CD8-positive, alpha-beta T cell (primary cell): ENCODE measurements at places on chromosomes 6 and 20. TPM values are rescaled to one million over a fixed set of nuclear protein-coding genes. Genes with fewer than 3 reads are reported as not detected.

DNA sequence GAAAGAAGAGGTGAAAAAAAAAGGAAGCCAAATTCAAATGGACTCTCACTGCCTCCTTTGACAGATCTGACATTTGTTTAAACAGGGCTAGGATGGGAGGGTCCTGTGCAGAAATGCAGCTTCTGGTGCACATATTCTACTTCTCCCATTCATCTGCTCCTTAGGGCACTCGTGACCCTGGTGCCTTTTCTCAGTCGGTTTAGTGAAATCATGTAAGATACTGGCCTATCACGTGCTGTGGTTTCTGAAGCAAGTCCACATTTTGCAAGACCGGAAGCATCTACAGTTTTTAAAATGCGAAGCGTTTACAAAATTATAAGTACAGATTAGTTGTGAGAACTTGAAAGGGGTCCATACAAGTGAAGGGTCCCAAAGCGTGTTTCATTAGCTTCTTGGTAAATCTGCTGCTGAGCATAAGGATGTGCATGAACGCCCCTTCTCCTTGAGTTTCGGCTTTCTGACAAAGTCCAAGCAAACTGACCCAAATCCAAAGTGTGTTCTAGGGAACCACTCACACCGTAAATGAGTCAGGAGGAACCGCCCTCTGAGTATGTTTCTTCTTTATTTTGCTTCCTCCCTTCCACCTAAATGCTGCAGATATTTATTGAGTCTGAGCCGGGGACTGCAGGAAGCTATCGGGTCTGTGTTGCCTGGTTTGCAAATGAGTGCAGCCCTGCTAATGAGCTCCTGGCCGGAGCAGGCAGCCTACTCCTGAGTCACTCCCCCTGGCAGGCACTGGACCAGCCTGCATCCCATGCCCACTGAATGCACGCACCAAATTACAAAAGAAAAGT, 323.8 kb upstream of the JARID2 start:
- DNase-seq = no peak

DNA sequence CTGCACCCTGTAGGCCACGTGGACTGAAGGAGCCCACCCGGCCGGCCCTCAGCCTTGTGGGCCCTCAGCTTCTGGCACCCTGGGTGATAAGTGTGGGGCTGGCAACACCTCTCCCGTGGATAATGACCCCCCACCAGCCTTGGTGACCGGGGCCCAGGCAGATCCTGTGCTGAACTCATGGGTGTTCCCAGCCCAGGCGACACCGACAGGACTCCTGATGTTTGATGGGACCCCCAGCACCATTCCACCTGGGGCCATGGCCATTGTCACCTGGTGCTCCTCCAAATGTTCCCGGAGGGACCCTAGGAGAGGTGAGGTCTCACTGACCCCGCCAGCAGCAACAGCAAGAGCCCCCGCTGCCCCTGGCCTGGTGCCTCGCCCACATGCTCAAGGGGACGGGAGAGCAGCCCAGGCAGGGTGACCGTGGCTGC, 19.4 kb upstream of the FRMD1 start:
- no peak for DNase-seq

GRCh38 chr20:18056174-18057100, 1.3 kb downstream of the OVOL2 start:
- no peak for DNase-seq

DNA sequence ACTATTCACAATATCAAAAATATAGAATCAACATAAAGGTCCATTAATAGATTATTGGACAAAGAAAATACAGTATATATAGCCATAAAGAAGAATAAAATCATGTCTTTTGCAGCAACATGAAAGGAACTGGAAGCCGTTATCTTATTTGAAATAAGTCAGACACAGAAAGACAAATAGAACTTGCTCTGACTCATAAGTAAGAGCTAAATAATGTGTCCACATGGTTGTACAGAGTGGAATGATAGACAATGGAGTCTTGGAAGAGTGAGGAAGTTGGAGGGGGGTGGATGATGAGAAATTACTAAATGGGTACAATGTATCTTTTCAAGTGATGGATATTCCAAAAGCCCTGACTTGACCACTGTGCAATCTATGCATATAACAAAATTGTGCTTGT, 613.5 kb downstream of the PHF3 start:
- DNase-seq = no peak

- DNase-seq = no peak
These were observed 47.2 kb downstream of the MUC22 start for GRCh38 chr6:31057426-31058003.

- DNase-seq = no peak
These were observed 9.7 kb downstream of the NOL7 start for GRCh38 chr6:13624871-13625288.

GRCh38 chr6:15033850-15034203, 212.0 kb upstream of the JARID2 start:
- DNase-seq = no peak

- DNase-seq = no peak
These were observed 1.5 kb downstream of the SH3BGRL2 start for GRCh38 chr6:79632580-79632979.

DNA sequence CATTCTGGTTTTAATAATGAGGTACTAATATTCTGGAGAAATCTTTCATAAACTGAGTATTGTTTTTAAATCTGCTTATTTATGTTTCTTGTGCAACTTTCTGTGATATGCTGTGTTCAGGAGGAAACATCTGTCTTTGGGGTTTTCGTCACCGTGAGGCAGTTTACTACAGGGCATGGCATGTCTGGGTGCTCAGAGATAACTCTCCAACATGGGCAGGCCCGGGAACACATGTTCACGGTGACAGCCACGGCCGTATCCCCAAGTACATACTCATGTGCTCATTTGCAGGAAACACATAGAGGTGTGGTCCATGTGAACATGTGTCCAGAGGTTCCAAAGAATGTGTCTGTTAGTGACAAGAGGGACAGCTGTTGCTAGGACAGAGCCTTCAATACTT, 62.1 kb upstream of the CNKSR3 start:
- DNase-seq = no peak

DNA sequence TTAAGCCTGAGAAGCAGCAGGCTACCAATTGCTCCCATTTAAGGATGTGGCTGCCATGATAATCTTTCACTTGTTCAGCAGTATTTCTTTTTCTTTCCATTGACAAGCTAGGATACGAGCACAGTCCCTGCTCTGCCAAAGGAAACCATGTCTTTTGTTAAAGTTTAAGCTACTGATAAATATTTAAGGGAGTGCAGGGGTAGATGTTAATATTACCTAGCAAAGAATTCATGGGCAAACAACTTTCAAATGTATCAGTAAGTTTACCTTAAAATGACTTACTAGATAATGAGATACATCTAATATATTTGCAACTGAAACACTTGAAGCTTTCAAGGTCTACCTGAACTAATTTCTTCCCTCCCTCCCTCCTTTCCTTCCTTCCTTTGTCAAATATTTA, 77.3 kb downstream of the OPN5 start:
- no peak for DNase-seq

GRCh38 chr6:25899580-25900408, 25.8 kb upstream of the SLC17A3 start:
- DNase-seq = no peak

GRCh38 chr6:71482742-71483141, 194.1 kb downstream of the OGFRL1 start:
- DNase-seq = no peak

GRCh38 chr6:18503593-18504231, 116.6 kb downstream of the RNF144B start:
- DNase-seq = peak; percentile 62

- no peak for DNase-seq
These were observed 7.2 kb downstream of the CCR6 start for GRCh38 chr6:167130008-167130677.

GRCh38 chr6:135054226-135054568, 425 bp downstream of the HBS1L start:
- DNase-seq = no peak

- no peak for DNase-seq
These were observed 13.9 kb upstream of the SIRPA start for GRCh38 chr20:1881240-1881835.

GRCh38 chr6:131524695-131525336, 48.2 kb upstream of the ARG1 start:
- DNase-seq = peak; percentile 67

DNA sequence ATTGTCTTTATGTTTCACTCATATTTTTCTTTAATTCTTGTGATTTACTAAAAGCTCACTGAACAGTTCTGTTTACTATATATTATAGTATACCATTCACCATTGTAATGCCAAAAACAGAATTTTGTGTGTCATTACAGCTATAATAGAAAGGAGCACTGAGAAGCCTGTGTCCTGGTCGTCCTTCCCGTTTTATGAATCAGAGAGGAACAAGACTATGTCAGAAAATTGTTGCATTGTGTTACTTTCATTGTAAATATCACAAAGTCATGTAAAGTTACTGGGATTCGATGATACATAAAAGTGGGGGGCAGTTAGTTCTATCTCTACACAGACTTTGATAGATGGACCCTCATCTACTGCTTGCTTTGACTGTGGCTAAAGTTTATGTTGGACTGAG, 145.1 kb downstream of the QKI start:
- no peak for DNase-seq

Gene HLA-DQA1
- 5.4 TPM for total RNA-seq

Gene OLIG3
- not detected for total RNA-seq

Gene NOX3
- not detected for total RNA-seq

Gene GSTA3
- not detected for total RNA-seq

Gene C20orf144
- total RNA-seq = 0.25 TPM

Gene FAM83C
- not detected for total RNA-seq

Gene CHRNA4
- not detected for total RNA-seq

Gene PTK6
- total RNA-seq = 0.14 TPM

Gene RAD21L1
- not detected for total RNA-seq
